Activated CD4-positive, alpha-beta T cell treated with anti-CD3 and anti-CD28 coated beads, Interleukin-2, amount 10 ng/mL, durations not matched to agents 7 days and 5 days (primary cell): ENCODE measurements at places on chromosomes 6 and 20. TPM values are rescaled to one million over a fixed set of nuclear protein-coding genes. Genes with fewer than 3 reads are reported as not detected.

Gene CEBPB
- total RNA-seq = 17.9 TPM

Gene THBD
- not detected for total RNA-seq

Gene TRMT6
- 15.1 TPM for total RNA-seq

Gene AAR2
- total RNA-seq = 22.5 TPM

Gene LAMP5
- total RNA-seq = not detected

DNA sequence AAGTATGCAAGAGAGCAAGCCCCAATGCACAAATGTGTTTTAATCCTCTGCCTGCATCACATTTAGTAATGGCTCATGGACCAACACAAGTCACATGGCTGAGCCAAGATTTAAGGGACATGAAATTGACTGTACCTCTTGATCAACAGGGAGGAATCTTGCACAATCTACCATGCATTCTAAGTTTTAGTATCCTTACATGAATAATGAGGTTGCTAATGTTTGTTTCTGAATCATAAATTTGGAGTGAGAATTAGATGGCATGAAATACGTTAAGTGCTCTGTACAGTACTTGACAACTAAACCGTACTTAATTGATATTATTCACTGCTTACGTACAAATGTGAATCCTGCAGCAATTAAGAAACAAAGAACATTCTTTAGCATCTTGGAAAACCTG, 553.8 kb upstream of the JAG1 start:
- DNase-seq = no peak
- no peaks in the 10 kb centered on the region for H3K4me1 ChIP-seq
- H3K4me3 ChIP-seq = no peak overlapping the region
- no peaks in the 10 kb centered on the region for H3K36me3 ChIP-seq

- peaks cover 23% of the 10 kb centered on the region for H3K27me3 ChIP-seq
- H3K36me3 ChIP-seq = no peaks in the 10 kb centered on the region
- no peak overlapping the region for H3K4me3 ChIP-seq
- no peaks in the 10 kb centered on the region for H3K4me1 ChIP-seq
These were observed 1.9 kb upstream of the PDYN start for GRCh38 chr20:1995531-1996310.

- no peaks in the 10 kb centered on the region for H3K36me3 ChIP-seq
- peaks cover 28% of the 10 kb centered on the region for H3K4me1 ChIP-seq
- DNase-seq = no peak
- H3K27ac ChIP-seq = no peak overlapping the region
- no peak overlapping the region for H3K4me3 ChIP-seq
These were observed 2.9 kb downstream of the AIG1 start for GRCh38 chr6:143063631-143064030.

GRCh38 chr6:142187209-142187608, 40.1 kb downstream of the VTA1 start:
- H3K36me3 ChIP-seq = peaks cover 19% of the 10 kb centered on the region
- H3K27ac ChIP-seq = no peak overlapping the region
- DNase-seq = no peak
- H3K4me3 ChIP-seq = no peak overlapping the region
- H3K4me1 ChIP-seq = no peaks in the 10 kb centered on the region

GRCh38 chr20:13613917-13614316, 24.8 kb downstream of the TASP1 start:
- peaks cover 5% of the 10 kb centered on the region for H3K36me3 ChIP-seq
- H3K4me1 ChIP-seq = no peaks in the 10 kb centered on the region
- H3K4me3 ChIP-seq = no peak overlapping the region
- DNase-seq = no peak
- no peak overlapping the region for H3K27ac ChIP-seq

GRCh38 chr6:106103728-106104109, 17.6 kb downstream of the PRDM1 start:
- no peaks in the 10 kb centered on the region for H3K27me3 ChIP-seq
- H3K4me3 ChIP-seq = peak overlapping the region; percentile 84
- H3K4me1 ChIP-seq = peaks cover 83% of the 10 kb centered on the region
- peaks cover 89% of the 10 kb centered on the region for H3K36me3 ChIP-seq
- peak overlapping the region; percentile 83 for H3K27ac ChIP-seq

DNA sequence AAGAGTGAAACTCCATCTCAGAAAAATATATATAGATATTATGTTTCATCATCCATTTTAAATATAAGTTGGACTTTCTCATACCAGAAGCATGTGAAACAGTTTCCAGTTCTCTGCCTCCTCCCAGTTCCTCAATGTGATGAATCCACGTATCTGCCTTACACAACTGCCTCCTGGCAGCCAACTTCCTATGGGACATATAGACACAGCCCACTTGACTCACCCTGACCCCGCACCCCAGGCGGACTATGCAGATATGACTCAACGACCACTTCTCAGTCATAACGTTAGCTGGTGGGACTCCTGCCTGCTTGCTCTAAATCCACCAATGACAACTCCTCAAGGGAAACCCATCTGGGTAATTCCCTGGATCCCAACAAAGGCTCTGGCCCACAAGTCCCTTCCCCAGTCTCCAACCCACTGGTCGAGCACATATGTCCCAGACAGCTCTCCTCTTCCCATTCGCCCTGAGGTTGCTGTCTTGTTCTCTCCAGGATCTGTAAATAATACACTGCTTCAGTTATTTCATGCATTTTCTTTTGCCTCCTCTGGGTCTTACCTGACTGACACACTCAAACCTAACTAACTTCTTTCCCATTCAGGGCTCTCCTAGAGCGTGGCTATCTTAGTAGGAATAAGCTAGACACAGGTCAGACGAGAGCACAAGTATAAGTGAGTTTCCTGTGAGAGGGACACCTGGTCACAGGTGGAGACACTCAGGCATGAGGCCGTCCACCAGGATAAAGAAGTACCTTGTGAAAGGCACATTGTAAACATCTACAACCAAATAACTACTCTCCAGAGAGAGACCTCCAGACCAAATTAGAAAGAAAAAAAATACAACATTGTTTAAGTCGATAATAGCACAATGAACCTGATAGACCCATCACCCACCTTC, 548.5 kb downstream of the CD83 start:
- H3K27me3 ChIP-seq = peaks cover 5% of the 10 kb centered on the region
- H3K27ac ChIP-seq = no peak overlapping the region
- H3K36me3 ChIP-seq = peaks cover 4% of the 10 kb centered on the region
- H3K4me3 ChIP-seq = no peak overlapping the region
- peaks cover 25% of the 10 kb centered on the region for H3K4me1 ChIP-seq

DNA sequence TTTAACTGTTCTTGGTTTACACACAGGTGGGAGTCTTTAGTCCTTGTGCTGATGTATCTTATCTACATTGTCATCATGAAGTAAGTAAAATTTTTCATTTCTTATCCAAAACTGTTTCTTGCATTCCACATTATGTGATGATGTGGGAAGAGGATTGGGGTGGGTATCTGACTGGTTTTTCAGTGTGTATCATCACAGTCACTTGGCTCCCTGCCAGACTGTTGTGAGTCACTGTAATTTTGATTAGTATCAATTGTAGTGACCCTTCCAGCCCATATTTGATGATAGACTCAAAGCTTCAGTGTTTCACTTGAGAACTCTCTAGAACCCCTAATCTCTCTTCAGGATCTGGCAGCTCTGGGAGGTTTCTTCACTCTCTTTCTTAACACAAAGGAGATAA, 84.5 kb upstream of the RIN2 start:
- H3K36me3 ChIP-seq = no peaks in the 10 kb centered on the region
- no peak overlapping the region for H3K27ac ChIP-seq
- DNase-seq = no peak

GRCh38 chr20:59141818-59142581, 21.6 kb upstream of the ZNF831 start:
- no peak overlapping the region for H3K4me3 ChIP-seq
- H3K27me3 ChIP-seq = no peaks in the 10 kb centered on the region
- H3K27ac ChIP-seq = no peak overlapping the region

GRCh38 chr6:123541462-123541861, 95.3 kb downstream of the TRDN start:
- H3K4me3 ChIP-seq = no peak overlapping the region
- no peaks in the 10 kb centered on the region for H3K36me3 ChIP-seq
- DNase-seq = no peak
- H3K27ac ChIP-seq = no peak overlapping the region
- H3K4me1 ChIP-seq = no peaks in the 10 kb centered on the region
- no peaks in the 10 kb centered on the region for H3K27me3 ChIP-seq

DNA sequence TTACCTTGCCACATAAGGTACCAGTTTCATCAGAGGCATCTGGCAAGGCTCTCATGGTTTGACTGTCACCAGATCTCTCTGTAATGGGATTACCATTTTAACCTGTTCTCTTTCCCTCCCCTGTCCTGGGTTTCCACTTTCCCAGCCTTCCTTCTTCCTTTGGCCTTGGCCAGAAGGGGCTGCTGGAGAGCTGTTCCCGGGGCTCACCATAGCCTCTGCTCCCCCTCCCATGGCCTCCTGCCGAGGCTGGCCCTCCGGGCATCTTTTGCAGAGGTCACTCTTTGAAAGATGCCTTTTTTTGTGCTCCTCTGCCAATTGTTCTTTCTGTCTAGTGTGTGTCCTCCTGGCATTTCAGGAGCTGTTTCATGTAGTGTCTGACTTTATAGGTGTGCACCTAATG, 100.7 kb upstream of the SCP2D1 start:
- no peaks in the 10 kb centered on the region for H3K27me3 ChIP-seq
- no peak for DNase-seq
- no peak overlapping the region for H3K27ac ChIP-seq
- no peaks in the 10 kb centered on the region for H3K36me3 ChIP-seq
- no peak overlapping the region for H3K4me3 ChIP-seq

DNA sequence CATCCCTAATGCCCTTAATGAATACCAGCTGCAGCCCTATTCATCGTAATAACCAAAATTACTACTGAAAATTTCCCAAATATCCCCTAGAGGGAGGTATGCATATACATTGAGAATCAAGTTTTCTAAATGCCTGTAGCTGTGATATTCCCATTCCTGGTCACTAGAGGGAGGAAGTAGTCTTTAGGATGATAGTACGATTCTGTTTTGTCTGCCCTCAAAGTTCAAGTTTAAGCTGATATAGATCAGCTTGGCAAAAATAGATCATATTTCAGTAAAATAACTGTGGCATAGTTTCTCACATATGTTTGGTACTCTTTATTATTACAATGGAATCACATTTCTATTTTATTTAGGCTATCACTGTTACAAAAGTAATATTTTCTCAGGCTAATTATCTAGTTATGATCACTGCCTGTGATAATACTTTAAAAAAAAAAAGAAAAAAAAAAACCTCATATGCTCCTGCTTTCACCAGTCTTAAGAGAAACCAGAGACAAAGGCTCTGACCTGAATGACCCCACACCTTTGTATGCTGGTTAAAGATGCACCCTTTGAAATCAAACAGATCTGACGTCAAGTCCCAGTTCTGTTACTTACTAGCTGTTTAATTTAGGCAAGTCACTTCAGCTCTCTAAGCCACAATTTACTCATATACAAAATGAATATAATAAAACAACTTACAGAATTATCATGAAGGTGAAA, 11.0 kb downstream of the TSPYL1 start:
- no peaks in the 10 kb centered on the region for H3K27me3 ChIP-seq
- H3K4me3 ChIP-seq = no peak overlapping the region
- H3K27ac ChIP-seq = no peak overlapping the region
- H3K4me1 ChIP-seq = peaks cover 11% of the 10 kb centered on the region

- H3K4me1 ChIP-seq = no peaks in the 10 kb centered on the region
- H3K27me3 ChIP-seq = peaks cover 19% of the 10 kb centered on the region
- H3K27ac ChIP-seq = no peak overlapping the region
- DNase-seq = no peak
- H3K36me3 ChIP-seq = no peaks in the 10 kb centered on the region
These were observed 97.3 kb downstream of the GPR6 start for GRCh38 chr6:110075406-110075805.

GRCh38 chr6:139710556-139710955, 336.1 kb upstream of the CITED2 start:
- H3K27ac ChIP-seq = no peak overlapping the region
- no peak for DNase-seq
- H3K4me1 ChIP-seq = no peaks in the 10 kb centered on the region

DNA sequence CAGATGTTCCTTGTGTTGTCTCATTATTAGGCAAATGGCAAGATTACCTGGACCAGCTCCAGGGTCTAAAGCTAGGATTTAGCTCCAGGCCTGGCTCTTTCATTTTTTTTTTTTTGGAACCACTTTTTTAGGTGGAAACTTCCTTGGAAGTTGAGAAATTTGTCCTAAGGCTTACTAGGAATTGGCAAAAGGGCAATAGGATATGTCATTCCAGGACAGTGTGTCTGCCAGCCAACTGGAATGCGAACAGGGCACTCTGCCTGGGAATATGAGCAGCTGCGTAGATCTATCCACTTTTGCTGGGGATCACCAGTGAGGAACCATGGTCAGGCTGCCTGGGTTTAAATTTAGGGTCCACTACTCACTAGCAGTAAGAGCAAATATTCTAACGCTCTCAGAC, 304.0 kb downstream of the TSHZ2 start:
- H3K27me3 ChIP-seq = no peaks in the 10 kb centered on the region
- H3K4me3 ChIP-seq = no peak overlapping the region

DNA sequence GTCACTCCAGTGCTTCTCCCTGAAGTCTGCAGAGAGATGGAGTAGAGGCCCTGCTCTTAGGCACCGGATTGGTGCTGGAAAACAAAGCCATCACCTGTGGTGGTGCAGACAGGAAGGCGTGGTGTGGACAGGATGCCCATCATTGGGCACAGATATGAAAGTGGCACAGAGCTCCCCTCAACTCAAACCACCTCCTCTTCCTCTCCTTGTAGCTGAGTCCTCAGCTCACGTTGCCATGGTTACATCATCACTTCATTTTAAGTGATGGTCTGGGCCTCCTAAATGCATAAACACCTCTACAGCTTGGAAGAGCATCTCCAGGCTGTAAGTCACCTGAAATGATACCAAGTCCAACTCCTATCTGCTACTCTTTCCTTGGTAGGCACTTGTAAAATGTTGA, 8.0 kb upstream of the RTF2 start:
- peaks cover 19% of the 10 kb centered on the region for H3K36me3 ChIP-seq
- H3K27ac ChIP-seq = peak overlapping the region; percentile 74
- peaks cover 55% of the 10 kb centered on the region for H3K4me1 ChIP-seq
- peak; percentile 73 for DNase-seq

DNA sequence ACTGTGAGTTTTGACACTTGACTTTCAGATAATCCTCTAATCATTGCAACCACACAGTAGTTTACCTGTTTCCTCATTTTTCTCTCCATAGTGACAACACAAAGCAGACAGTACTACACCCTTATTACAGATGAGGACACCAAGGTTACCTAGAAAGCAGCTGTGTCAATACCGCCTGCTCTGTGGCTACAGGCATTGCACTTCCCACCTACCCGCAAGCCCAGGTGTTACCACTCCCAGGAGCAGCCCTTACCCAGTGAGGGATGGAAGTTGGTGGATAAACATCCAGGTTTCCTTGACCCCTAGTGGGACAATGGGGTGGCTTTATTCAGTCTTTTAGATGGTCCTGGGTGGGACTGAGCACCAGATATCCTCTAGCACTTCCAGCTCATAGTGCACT, 503.6 kb downstream of the PTPRT start:
- DNase-seq = no peak
- H3K36me3 ChIP-seq = no peaks in the 10 kb centered on the region
- no peaks in the 10 kb centered on the region for H3K27me3 ChIP-seq
- H3K27ac ChIP-seq = no peak overlapping the region
- H3K4me1 ChIP-seq = no peaks in the 10 kb centered on the region
- H3K4me3 ChIP-seq = no peak overlapping the region
